ENCODE measurements at places on chromosomes 2 and 18.

DNA sequence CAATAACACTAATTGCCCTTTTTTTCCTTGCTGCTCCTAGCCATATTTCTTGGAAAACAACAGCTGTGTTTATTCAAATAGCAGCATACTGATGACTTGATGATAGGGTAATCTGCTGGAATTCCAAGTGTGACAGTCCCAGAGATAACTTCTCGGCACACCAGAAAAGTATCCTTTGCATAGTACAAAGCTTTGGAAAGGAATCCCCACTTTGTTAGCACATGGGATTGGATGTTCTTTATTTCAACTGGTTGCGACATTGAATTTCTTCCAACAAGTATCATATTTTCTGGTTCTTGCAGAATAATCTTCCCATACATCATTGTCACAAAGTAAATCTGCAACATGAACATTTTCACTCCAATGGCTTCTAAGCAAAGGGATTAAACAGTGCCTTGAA lies 445.8 kb upstream of the ACVR2A start:
- no peak for DNase-seq

DNA sequence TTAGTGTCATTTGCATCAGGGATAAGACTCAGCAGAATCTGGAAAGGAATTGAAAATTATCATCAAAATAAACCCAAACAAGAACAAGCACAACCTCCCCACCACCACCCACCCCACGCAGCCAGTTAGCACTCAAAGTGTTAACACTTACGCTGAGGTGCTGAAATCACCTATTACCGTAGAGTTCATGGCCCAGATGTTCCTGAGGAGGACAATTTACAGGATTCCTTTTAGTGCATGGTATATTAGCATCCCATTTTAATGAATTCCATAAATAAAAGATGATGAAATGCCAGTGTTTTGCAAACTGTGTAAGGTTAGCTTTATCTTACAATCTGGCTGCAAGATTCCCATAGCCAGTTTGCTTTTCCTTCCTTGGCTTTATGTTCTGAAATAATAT lies 359.3 kb upstream of the SOX11 start:
- DNase-seq = no peak

DNA sequence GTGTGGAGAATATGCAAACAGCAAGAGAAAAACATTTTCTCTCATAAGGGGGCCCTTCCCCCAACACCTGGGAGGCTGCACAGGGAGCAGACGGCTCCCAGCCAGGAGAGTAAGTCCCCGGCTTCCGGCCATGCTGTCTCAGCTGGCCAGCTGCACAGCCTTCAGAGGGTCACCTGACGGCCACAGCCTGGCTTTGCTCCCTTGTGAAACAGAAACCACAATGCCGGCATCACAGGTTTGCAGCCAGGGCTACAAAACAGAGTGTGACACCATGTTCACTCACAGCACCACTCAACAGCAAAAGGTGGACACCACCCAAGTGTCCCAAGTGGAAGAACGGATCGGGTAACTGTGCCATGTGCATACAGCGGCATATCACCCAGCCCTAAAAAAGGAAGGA lies 86.9 kb upstream of the GPC1 start:
- DNase-seq = no peak

DNA sequence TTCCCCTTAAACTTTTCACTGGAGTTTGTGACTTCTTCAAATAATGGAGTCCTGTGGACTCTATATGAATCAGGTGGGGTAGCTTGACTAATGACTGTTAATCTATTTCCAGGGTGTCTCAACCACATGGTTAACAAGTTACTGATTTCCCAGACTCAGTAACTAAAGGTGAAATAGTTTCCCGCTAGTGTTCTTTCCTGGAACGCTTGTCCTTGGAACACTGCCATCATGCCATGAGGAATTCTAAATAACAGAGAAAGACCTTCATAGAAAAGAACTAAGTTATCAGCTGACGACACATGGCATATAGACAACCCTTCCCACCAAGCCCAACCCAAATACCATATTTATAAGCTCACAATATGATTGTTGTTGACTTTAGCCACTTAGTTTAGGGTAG lies 1027.9 kb upstream of the FAM98A start:
- no peak for DNase-seq

DNA sequence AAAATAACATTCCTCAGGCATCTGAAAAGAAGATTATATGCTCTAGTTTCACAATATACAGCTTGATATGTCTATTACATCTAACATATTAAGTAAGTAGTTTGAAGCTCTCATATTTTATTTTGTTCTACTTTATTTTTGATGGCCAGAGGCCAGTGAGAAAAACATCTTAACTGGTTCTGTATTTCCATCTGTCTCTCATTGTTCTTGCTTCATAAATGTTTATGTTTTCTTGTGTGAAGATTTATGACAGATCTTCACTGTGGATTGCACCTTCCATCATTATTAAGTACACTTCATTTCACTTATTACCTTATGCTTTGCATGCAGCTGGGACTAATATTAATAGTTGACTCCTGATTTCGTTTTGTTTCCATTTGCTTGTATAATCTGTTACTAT lies 511.2 kb downstream of the TSN start:
- DNase-seq = no peak

GRCh38 chr2:69089998-69090397 lies 77.0 kb downstream of the ANTXR1 start:
- no peak for DNase-seq

All from hippocampal formation (tissue), 2 donors.